Activated gamma-delta T cell (primary cell): ENCODE measurements at places on chromosomes 5 and 9.
A peak's percentile ranks its signal among the peaks of the same experiment; 100 is the strongest.

DNA sequence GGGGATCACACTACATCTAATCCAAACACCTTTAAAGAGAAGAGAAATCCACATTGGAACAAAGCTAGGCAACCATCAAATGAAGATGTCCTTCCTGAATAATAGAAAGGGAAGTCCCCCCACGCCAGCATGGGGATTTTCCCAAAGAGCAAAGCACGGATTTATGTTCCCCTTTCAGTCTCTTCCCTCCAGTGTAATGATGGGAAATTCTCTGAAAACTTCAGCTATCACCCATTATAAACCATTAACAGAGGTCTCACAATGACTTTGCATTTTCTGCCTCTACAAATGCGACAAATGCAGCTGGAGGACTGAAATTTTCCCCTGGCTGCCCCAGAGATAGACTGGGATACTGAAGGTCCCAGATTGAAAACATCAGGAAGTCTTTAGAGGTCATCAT is 368.7 kb downstream of the EFNA5 start:
- DNase-seq = no peak

DNA sequence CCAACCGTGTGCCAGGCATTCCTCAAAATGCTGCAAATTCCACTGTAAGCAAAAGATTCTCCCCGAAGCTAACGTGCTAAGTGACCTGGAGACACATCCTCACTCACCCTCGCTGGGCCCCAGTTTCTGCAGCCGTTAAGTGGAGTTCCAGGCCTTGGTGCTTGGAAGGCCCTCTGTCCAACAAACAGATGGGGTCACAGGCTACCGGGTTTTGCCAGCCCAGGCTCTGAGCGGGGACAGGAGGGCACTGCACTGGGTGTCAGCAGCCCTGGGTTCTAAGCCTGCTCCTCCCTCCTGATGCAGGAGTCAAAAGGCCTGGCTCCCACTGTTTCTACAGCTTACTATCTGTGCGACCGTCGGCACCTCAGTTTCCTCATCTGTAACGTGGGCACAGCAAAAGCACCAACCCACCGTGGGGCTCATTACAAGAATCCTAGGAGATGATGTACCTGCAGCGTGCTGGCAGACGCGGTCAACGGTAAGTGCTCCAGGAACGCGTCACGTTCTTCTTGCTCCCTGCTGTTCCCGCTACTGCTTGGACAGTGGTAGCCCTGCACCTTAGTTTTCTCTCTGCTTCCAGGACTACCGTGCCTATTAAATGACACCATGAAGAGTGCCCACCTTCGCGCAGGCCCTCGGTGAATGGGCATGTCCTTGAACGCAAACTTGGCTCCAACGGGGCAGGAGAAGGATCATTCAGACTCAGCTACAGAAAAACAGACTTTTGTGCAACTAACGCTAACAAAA is 84.8 kb downstream of the ADAMTS2 start:
- DNase-seq = no peak

- no peak for DNase-seq
Measured at GRCh38 chr5:172319708-172320441, 36.3 kb upstream of the UBTD2 start.

GRCh38 chr5:168313596-168314204 is 22.3 kb downstream of the WWC1 start:
- no peak for DNase-seq

DNA sequence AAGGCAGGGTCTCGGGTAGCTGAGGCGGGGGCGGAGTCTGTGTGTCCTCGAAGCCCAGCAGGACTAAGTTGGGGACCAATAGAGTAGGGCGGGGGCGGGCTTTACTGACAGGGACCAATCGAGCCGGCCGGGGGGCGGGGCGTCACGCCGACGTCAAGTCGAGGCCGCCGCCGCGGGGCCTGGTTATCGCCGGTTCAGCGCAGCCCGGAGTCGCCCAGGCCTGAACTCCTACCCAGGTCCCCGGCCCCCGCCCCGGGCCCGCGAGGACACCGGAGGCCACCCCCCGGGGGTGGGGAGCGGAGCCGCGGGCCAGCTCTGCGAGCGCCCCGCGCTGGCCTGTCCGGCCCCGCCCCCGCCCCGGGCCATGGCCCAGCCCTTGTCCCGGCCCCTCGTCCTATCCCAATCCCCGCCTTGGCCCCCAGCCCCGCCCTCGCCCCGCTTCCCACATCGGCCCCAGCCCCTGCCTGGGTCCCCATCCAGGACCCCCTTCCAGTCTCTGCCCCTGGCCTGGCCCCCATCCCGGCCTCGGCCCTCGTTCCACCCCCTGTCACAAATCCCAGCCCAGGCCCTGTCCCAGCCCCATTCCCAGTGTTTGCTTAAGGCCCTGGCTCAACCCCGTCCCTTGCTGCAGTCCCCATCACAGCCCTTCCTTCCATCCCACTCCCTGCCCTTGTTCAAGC is at the start of gene TMEM8B:
Gene TMEM8B (plus strand): TSS at position 145 of the 680 bp plus-strand sequence. CDS start 220 bp downstream, at position 365.
- DNase-seq = peak; percentile 85
